ENCODE measurements at places on chromosomes 11 and 22. TPM values are rescaled to one million over a fixed set of nuclear protein-coding genes. Genes with fewer than 3 reads are reported as not detected.

SMC1B gene
- not detected for total RNA-seq

SYCE3 gene
- total RNA-seq = 2.6 TPM

DNA sequence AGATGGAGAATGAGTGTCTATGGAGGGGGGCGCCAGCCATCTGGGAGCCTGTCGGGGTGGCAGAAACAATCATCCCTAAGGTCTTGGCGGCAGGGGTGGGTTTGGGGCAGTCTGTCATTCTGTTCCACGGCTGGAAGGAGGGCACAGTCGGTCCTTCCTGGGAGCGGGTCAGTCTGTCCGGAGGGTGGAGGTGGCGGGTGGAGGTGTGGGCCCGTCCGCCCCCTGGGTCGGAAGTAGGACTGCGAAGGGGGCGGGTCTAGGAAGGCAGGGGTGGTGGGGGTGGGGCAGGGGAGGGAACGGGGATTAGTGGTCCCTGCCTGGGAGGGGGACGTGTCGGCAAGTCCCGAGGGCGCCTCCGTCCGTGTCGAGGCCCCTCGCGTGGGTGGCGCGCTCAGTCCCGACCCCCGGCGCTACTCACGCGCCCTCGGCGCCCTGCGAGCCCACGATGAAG is 461 bp downstream of the TBC1D10A start:
- no peak for DNase-seq

YDJC gene
- total RNA-seq = 47.4 TPM

DNA sequence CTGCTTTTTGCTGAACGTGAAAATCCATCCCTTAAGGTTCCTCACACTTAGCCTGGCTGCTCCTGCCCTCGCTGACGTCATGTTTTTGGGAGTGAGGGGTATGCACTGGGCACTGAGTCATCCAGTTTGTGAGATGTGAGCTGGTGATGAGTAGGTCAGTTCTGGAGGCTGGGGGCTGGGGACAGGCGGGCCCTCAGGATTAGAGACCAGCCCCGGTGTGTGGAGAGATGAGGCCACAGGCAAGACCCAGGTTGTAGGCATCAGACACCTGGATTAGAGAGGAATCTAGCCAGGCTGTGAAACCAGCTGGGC is 9.2 kb downstream of the KCNC1 start:
- DNase-seq = no peak

DNA sequence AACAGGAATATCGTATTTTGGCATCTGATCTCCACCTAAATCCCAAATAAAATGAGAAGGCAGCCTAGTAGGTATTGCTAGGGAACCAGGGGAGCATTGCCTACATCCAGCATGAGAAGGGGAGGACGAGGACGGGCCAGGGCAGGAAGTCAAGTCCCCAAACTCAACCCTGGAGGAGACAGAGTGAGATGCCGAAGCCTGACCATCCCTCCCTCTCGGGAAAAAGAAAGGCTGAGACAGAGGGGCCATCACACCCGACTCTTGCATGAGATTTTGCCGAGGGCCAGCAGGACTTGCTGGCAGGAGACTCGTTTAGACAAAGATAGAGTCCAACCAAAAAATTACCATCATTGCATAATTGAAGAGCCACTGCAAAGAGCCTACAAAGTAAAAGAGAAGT is 50.2 kb upstream of the SPATA19 start:
- DNase-seq = no peak
